ENCODE measurements at places on chromosomes 4 and X.

- DNase-seq: no peak
Observed at GRCh38 chr4:143357161-143357845, 20.6 kb downstream of the GAB1 start.

GRCh38 chrX:53287493-53288138, 6.2 kb upstream of the IQSEC2 start:
- no peak for DNase-seq

- no peak for DNase-seq
Observed at GRCh38 chrX:413322-414201, 26.9 kb upstream of the PPP2R3B start.

DNA sequence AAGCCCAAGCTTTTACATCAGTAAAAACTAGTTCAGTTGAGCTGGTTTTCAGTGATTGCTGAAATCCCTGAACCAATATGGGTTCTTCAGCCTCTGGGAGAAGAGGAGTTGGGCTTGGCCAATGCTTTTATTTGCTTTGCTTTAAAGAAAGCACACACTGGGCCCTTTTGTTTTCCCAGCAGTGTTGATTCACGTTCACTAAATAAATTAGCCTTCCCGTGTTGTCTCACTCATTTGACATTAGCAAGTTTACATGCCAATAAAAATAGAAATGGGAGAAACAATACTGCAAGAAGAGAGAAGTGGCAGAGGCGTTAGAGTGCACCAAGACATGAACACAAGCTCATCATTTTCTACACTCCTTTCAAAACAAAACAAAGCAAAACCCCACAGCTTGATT, 136.2 kb downstream of the SHROOM3 start:
- no peak for DNase-seq

DNA sequence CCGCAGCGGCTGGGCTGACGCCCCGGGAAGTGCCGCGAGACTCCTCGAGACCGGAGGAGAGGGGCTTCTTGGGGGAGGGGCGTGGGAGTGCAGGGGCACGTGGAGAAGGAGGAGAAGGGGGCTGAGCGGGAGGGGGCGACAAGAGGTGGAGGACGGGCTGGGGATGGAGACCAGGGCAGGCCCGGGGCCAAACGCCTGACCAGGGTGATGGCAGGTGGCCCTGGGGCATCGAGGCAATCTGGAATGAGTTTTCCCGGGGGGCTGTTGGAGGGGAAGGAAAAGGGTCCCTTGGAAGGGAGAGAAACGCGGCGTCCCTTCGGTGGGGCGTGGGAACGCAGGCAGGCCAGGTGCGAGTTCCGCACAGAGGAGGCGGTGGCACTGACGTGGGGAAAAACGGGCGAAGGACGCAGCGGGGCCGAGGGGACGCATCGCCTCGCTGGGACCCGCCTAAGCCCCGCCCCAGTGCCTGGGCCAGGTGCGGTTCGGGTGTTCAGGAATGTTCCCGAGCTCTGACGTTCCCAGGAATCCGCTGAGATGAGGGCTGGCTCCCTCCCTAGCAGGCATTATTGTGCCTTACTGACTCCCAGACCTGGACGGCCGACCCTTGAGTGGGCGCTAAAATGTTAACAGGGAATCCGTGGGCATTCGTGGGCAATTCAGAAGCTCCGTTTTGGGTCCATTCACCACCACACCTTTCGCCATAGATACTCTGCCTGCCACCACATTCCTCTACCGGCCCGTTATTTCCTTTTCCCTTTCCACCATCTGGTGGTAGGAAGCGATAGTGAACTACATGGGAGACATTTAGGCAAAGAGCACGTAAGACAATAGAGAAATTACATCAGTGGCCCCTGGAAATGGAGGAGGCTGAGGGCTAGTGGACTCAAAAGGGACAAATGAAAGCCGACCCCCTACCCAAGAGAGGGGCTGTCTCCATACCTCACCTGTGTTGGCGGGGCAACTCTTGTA, 795 bp upstream of the SH3KBP1 start:
- no peak for DNase-seq

- DNase-seq: no peak
Observed at GRCh38 chrX:30212172-30212571, 3.2 kb upstream of the MAGEB2 start.

- no peak for DNase-seq
Observed at GRCh38 chr4:127049526-127049925, 583.2 kb upstream of the INTU start.

DNA sequence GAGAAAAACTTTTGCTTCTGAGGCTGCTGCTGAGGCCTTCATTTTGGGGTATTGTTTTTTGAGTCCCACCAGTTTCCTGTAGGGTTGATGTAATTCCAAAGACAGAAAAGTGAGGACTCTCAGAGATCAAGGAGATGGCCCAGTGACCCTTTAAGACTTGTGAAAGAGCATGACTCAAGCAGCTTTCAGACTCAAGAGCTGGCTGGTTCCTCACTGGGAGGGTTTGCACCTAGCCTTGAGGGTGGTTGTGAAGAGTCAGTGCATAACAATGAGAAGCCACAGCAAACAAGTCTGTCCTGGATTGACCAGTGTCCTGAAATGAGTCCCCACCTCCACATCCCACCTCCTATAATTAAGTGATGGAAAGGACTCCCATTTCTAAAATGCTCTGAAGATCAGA, 89.2 kb downstream of the NHS start:
- DNase-seq: no peak

Data from stimulated activated CD4-positive, alpha-beta T cell treated with anti-CD3 and anti-CD28 coated beads, TNF-alpha, amount 100 ng/mL, for 1 hour (primary cell).